ENCODE measurements at places on chromosomes 1 and 21.

GRCh38 chr1:59041646-59042277 lies 255.1 kb upstream of the FGGY start:
- no peak for DNase-seq

GRCh38 chr1:221991221-221991620 lies 249.3 kb upstream of the DUSP10 start:
- DNase-seq: no peak

- no peak for DNase-seq
These were observed 49.2 kb downstream of the KYAT3 start for GRCh38 chr1:88943241-88943640.

- no peak for DNase-seq
These were observed 11.2 kb downstream of the IFT25 start for GRCh38 chr1:53934170-53934765.

GRCh38 chr1:84632673-84633434 lies 57.4 kb downstream of the SSX2IP start:
- no peak for DNase-seq

DNA sequence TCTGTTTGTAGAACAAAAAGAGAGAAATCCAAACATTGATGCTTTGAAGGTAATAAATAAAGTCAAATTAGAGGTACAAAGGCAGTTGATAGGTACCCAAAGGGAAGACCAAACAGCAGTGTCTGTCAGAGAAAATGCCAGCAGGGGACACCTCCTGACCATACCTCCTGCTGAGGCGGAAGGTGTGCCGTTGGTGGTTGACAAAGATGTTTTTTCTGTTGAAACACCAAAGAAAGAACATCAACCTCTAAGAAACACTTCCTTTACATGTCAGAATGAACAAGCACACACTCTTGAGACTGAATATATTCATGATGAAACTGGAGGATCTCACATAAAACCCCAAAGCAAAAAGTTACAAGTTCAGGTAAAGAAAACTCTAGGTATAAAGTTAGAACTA lies 128.3 kb downstream of the MACF1 start:
- no peak for DNase-seq

- DNase-seq: no peak
These were observed 10.4 kb downstream of the IFI6 start for GRCh38 chr1:27661412-27662075.

DNA sequence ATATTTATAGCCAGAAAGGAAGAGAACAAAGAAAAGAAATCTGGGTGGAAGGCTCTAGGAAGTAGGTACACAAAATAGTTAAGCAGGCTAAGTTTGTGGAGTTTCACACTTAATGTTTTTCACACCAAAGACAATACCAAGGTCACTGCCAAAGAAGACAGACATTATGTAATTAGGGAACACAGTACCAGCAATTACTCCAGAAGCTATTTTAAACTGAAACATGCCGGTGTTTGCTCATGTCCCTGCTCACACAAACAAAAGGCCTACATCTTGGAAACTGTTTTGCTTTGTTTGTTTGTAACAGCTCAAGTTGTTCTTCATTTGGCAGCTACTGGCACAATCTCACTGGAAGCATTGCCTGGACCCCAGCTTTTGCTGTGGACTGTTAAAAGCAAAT lies 88.5 kb upstream of the DAB1 start:
- no peak for DNase-seq

DNA sequence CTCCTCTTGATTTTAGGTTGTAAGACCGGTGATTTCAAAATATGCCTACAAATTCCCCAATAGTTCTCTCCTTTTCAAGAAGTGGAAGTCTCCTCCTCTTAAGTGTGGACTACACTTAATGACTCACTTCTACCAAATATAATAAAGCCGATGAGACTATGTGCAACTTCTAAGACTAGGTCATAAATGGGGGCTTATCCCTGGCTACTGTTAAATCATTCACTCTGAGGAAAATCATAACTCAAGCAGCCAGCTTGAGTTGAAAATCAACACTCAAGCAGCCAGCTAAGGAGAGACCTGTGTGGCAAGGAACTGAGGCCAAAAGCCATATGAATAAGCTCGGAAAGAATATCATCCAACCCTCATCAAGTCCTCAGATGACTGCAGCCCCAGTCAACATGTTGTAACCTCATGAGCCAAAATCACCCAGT lies 49.6 kb upstream of the PSMG1 start:
- DNase-seq: no peak

- no peak for DNase-seq
These were observed 462.2 kb upstream of the PTBP2 start for GRCh38 chr1:96259399-96259798.

GRCh38 chr1:235725434-235725833 lies 75.8 kb upstream of the GNG4 start:
- no peak for DNase-seq

DNA sequence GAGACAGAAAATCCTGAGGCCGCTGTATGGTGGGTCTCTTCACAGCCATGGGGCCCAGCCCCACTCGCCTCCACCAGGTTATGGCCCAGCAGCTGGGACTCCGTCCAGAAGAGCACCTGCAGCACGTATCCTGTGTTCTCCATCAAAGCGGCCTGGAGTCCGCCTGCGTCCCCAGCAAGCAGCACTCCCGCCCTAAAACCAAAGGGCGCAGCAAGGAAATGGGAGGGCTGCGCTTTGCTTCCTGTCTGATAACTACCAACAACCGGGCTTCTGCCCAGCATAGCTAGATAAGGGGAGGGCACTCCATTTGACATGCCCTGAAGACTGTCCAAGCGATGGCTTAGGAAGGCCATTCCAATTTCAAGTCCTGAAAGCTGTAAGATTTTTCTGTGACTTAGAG lies 119.9 kb downstream of the KCNJ15 start:
- DNase-seq: no peak

DNA sequence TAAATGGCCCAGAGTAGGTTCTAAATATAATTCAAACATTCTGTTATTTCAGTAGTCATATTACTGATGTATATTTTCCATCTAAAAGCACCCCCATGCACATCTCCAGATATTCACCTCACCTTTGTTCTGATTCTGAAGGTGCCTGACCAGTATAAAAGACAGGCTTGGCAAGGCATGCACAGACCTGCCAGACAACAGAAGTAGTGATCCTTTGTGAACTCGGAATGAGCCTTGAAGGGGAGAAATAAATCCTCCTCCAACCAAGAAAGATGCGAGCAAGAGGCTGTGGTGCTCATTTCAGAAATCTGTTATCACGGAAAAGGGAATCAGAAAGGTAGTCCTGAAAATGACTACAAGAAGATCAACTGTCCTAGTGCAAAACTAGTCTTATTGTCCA lies 287.3 kb downstream of the VAV3 start:
- DNase-seq: no peak

- no peak for DNase-seq
These were observed 15.6 kb upstream of the ZMYM6 start for GRCh38 chr1:35047188-35047858.

- no peak for DNase-seq
These were observed 13.8 kb upstream of the GPR153 start for GRCh38 chr1:6274622-6275139.

GRCh38 chr1:42322577-42322976 lies 12.5 kb downstream of the FOXJ3 start:
- no peak for DNase-seq

DNA sequence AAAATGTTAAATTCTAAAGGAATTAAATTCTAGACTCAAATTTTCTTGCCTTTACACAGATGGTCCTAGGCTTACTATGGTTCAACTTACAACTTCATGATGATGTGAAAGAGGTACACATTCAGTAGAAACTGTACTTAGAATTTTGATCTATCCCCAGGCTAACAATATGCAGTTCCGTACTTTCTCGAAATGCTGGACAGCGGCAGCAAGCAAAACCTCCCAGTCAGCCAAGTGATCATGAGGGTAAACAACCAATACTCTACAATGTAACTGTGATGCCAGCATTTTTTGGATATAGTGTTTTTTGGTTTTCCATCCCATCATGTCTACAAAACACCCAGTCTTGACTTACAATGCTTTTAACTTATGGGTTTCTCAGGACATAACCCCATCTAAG lies 25.7 kb downstream of the VAV3 start:
- DNase-seq: no peak

- no peak for DNase-seq
These were observed 6.8 kb downstream of the LMOD1 start for GRCh38 chr1:201939574-201939973.

DNA sequence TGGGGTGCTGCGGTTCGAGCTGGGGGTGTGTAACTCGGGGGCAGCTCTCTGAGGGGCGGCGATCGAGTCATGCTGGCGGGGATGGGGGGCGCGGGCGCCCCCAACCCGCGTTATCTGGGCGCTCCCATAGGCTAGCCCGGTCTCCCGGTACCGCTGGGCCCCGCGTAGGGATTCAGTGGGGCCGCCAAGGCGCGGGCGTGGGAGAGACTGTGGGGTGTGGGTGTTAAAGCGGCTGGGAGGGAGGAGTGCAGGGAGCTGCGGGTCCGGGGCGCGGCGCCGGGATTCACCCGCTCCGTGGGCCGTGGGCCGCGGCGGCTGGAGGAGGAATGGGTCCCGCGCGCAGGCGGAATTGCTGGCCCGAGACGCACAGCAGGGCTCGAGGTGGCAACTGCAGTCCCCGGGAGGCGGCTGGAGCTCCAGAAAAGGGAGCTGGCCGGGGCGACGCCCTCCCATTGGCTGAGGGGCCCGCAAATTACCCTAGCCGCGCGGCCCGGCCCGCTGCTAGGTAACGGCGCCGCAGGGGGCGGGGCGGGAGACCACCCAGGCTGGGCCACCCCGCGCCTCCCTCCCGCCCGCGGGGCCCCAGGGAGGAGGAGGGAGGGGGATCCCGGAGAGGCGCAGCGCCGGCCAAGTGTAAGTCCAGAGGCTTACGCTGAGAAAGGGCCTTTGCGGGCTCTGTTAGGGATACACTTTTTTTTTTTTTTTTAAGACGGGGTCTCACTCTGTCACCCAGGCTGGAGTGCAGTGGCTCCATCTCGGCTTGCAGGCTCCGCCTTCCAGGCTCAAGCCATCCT lies at the start of gene PTCH2:
Gene PTCH2 (minus strand): TSS at position 392 of the 794 bp plus-strand sequence. CDS start 321 bp downstream, at position 71.
- peak; percentile 91 for DNase-seq

GRCh38 chr1:156490401-156491032 lies 10.1 kb downstream of the MEF2D start:
- no peak for DNase-seq

- no peak for DNase-seq
These were observed 16.0 kb downstream of the ADSS2 start for GRCh38 chr1:244435562-244436205.

- no peak for DNase-seq
These were observed 2.7 kb downstream of the COL8A2 start for GRCh38 chr1:36122062-36123030.

DNA sequence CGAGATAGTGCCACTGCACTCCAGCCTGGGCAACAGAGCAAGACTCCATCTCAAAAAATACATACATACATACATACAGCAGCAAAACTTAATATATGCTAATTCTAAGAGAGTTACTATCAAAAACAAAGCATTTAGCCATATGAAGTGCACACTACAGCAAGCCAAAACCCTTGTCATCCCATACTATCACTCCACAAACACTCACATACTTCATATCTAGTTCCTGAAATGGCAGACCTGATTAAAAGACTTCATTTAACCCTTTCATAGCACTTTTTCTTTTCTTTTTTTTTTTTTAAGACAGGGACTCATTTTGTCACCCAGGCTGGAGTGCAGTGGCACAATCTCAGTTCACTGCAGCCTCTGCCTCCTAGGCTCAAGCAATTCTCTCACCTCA lies 65.6 kb downstream of the COP1 start:
- DNase-seq: no peak

- no peak for DNase-seq
These were observed 10.2 kb upstream of the OR10J4 start for GRCh38 chr1:159421821-159422220.

DNA sequence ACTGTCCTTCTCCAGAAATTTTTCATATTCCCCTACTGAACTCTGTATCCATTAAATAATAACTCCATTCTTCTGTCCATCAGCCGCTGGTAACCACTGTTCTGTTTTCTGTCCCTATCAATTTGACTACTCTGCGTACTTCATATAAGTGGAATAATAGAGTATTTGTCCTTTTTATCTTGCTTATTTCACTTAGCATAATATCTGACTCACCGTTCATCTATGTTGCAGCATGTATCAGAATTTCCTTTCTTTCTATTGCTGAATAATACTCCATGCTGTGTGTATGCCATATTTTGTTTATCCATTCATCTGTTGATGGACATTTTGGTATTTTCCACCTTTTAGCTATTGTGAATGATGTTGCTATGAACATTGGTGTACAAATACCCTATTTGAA lies 71.9 kb downstream of the CEP350 start:
- DNase-seq: no peak

GRCh38 chr1:157249326-157249725 lies 111.1 kb upstream of the ETV3 start:
- no peak for DNase-seq

DNA sequence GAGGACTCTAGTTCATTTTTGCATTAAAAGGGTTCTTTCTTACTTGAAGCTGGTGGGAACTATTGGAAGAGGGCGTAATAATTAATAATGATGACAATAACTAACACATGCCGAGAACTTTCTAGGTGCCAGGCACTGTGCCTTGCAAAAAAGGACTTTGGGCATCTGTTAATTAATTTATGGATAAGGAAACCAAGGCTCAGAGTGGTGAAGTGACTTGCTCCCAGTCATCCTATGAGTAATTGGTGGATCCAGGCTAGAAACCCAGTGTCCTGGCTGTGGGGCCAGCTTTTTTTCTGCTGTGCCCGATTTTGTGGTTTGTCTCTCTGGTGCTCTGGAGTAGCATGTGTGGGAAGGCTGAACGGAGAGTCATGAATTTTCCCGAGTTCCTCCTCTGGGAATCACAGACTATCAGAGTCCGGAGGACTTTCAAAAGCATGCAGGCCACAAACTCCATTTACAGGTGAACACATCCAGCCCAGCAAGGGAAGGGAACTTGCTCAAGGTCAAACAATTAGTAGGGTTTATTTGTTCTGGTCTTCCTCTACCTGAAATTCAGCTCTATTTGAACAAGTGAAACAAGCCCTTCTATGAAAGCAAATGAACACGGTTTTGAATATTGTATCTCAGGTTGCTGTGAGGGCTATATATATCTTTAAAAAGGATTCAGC lies 23.4 kb downstream of the ROR1 start:
- DNase-seq: no peak

DNA sequence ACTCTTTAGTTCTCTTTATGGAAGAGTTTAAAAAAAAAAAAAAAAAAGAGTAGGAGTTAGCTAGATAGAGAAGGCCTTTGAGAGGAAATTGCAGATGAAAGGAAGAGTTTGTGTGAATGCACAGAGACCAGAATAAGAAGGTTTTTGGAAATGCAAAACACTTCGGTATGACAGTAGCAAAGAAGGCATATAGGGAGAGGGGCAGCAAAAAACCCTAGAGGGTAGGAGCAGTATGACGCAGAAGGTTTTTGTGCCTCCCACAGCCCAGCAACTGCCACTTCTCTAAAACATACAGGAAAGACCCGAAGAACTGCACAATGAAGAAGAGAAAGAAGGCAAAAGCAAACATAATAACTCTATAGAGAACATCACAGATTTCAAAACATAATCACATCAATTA lies 84.3 kb downstream of the WDR64 start:
- no peak for DNase-seq

GRCh38 chr1:45455162-45455561 lies 35.8 kb downstream of the TESK2 start:
- DNase-seq: no peak
